ENCODE measurements at places on chromosomes 5 and 9. TPM values are rescaled to one million over a fixed set of nuclear protein-coding genes. Genes with fewer than 3 reads are reported as not detected.

GRCh38 chr5:125976421-125977000 lies 446.7 kb upstream of the GRAMD2B start:
- no peak for DNase-seq

- no peak for DNase-seq
Observed at GRCh38 chr9:120932086-120932823, 5.7 kb upstream of the TRAF1 start.

- no peak for DNase-seq
Observed at GRCh38 chr5:41414598-41414997, 95.8 kb downstream of the PLCXD3 start.

GRCh38 chr9:134590240-134591081 lies 51.1 kb upstream of the COL5A1 start:
- no peak for DNase-seq

DNA sequence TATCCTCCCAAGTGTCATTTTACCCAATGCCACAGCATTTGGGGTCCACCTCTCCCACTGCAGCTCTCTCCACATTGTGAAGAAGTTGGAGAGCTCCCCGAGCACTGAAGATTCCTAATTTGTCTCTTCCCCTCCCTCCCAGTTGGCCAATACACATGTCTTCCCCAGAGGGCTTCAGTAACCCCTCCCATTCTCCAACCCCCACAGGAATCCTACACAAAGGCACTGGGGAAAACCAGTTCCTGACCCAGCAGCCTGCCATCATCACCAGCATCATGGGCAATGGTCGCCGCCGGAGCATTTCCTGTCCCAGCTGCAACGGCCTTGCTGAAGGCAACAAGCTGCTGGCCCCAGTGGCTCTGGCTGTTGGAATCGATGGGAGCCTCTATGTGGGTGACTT lies 87.3 kb upstream of the WWC1 start:
- DNase-seq = no peak

GRCh38 chr9:27310582-27310981 lies 13.6 kb upstream of the EQTN start:
- DNase-seq = no peak

GRCh38 chr9:87567001-87567400 lies 69.3 kb downstream of the DAPK1 start:
- DNase-seq = no peak

DNA sequence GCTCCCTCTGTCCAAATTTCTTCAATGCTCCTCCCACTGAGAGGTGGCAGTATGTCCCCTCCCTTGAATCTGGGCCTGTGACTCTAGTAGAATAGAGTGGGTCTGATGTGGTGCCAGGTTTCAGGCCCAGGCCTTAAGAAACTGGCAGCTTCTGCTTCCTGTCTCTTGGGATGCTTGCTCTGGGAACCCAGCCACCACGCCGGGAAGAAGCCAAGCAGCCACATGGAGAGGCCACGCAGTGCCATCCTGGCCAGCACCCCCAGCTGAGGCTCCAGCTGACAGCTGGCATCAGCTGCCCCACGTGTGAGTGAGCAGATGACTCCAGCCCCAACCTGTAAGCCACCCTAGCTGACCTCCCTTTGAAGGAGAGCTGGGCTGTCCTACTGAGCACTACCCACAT lies 7.3 kb upstream of the TSPAN17 start:
- peak; percentile 79 for DNase-seq

- no peak for DNase-seq
Observed at GRCh38 chr5:27402828-27403227, 364.4 kb upstream of the CDH9 start.

DNA sequence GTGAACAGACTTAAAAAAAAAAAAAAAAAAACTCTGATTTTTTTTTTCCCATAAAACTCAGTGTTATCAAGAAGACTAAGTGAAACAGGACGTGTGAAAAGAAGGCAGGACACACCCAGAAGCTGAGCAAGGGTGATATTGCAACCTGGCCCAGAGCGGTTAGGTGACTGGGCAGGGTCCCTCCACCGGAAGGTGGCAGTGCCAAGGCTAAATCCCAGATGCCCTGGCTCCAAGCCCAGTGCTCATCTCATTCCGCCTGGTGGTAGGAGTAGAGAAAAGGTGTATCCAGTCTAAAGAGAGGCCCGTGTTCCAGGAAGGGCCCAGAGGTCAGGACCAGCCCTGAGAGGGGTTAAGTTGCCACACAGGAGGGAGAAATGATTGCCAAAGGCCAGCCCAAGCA lies 51.5 kb upstream of the SAP30L start:
- no peak for DNase-seq

DNA sequence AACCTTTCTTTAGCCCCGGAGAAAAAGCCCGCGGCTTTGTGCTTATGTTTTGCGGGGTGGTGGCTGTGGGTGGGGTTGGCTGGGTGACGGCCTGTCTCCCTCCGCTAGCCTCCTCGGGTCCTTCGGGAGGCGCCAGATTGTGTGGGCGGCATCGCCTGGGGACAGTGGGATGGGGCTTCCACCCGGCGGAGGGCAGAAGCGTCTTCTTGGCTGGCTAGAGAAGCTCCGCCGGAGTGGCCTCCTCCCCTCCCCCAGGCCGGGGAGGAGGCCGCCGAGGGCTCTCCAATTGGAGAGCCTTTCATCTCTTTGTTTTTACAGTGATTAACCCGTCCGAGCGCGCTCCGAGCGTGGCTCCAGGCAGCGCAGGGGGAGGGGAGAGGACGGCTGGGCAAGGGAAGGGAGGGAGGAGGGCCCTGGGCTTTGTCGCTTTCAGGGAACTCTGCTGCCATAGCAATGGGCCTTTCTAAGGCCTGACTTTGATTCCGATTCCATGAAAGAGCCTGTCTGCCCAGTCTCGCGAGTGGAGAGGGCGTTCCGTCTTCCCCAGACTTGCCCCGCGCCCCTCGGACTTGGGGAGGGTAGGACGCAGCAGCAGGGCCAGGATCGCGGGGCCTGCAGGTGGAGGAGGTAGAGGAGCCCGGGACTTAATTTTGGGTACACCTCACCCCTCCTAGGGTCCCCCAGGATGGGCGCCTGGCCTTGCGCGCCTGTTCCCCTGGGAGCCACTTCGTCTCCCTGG lies 36.7 kb upstream of the TIFAB start:
- DNase-seq = no peak

DNA sequence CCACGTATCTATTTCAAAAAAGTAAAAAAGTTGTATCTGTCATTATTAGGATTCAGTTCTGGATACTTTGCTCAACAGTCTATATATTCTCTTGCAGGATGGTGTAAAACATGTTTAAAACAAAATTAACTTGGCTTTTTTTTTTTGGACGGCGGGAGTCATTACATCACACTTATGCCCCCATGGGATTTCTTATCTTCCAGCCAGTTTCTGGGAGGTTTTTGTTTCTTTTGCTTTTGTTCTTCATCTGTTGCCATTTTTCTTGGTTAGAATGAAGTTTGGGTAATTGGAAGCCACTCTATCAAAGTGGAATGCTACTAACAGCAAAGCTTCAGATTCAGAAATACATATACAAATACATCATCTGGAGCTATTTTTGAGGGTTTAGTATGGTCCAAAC lies 1.8 kb upstream of the STARD4 start:
- DNase-seq = no peak

- DNase-seq = no peak
Observed at GRCh38 chr5:116498503-116499048, 76.0 kb downstream of the SEMA6A start.

ARRDC3 gene
- total RNA-seq = 14.4 TPM

ITGA1 gene
- 28.4 TPM for total RNA-seq

SPRY4 gene
- total RNA-seq = 10.2 TPM

ERAP2 gene
- total RNA-seq = 6.7 TPM

CARD6 gene
- total RNA-seq = 6.1 TPM

ADAMTSL1 gene
- total RNA-seq = 1.7 TPM

SETX gene
- total RNA-seq = 23.3 TPM

C1QTNF3 gene
- 0.49 TPM for total RNA-seq

FAM221B gene
- total RNA-seq = not detected

NRG2 gene
- 3.1 TPM for total RNA-seq

PRDM9 gene
- not detected for total RNA-seq

Data from left ventricle myocardium inferior (tissue), 1 donor.